ENCODE measurements at places on chromosomes 2 and 18.
A peak's percentile ranks its signal among the peaks of the same experiment; 100 is the strongest.

- DNase-seq, result peak; percentile 19
Observed at GRCh38 chr2:216404010-216404618, 8.2 kb upstream of the SMARCAL1 start.

- DNase-seq, result no peak
Observed at GRCh38 chr2:128423788-128424165, 105.1 kb upstream of the HS6ST1 start.

- no peak for DNase-seq
Observed at GRCh38 chr18:32760391-32760790, 12.4 kb downstream of the KLHL14 start.

GRCh38 chr2:233075966-233076339, 15.8 kb downstream of the INPP5D start:
- peak; percentile 19 for DNase-seq

GRCh38 chr2:231050018-231050901, 6.4 kb upstream of the PSMD1 start:
- DNase-seq, result peak; percentile 16

DNA sequence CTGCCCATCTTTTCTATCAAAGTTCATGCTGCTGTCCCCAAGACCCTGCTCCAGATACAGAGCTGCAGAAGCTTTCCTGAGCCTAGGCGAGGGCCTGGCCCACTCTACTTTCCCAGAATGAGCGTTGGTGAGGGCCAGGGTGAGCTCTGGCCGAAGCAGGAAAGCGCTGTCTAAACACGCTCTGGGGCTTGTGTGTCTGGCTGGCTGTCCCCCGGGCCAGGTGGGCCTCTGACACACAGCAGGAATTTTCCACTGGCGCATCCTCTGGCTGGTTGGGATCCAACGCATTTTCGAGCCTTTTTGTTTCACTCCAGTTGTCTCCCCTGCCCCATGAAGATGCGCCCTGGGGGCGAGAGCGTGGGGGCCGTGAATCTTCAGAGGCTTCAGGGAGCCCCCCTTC, 17.8 kb upstream of the KCNK3 start:
- no peak for DNase-seq

GRCh38 chr2:241072151-241072550, 29.9 kb downstream of the MTERF4 start:
- no peak for DNase-seq

DNA sequence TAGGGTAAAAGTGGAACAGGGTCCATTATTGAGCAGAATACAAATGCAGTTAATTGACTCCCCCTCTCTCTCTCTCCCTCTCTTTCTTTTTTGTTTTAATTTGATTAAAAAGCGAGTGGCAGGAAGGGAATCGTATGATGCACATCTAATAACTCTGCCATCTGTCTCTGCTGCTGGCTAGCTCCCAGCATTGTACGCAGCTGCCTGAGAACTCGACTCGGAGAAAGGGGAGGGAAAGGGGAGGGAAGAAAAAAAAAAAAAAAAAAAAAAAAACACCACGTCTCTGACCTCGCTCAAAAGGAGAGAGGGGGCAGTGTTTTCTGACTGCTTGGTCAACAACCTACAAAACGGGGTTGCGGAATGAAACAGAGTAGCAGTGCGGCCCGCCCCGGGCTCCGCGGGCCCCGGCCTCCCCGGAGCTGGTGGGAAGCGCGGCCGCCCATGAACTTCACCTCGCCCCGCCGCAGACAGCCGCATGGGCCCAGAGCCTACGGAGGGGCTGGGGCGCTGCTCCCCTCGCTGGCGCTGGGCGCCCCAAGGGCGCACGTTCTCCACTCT, 265.7 kb downstream of the TCF4 start:
- DNase-seq, result peak; percentile 85

- DNase-seq, result no peak
Observed at GRCh38 chr18:33757037-33757436, 179.0 kb downstream of the ASXL3 start.

DNA sequence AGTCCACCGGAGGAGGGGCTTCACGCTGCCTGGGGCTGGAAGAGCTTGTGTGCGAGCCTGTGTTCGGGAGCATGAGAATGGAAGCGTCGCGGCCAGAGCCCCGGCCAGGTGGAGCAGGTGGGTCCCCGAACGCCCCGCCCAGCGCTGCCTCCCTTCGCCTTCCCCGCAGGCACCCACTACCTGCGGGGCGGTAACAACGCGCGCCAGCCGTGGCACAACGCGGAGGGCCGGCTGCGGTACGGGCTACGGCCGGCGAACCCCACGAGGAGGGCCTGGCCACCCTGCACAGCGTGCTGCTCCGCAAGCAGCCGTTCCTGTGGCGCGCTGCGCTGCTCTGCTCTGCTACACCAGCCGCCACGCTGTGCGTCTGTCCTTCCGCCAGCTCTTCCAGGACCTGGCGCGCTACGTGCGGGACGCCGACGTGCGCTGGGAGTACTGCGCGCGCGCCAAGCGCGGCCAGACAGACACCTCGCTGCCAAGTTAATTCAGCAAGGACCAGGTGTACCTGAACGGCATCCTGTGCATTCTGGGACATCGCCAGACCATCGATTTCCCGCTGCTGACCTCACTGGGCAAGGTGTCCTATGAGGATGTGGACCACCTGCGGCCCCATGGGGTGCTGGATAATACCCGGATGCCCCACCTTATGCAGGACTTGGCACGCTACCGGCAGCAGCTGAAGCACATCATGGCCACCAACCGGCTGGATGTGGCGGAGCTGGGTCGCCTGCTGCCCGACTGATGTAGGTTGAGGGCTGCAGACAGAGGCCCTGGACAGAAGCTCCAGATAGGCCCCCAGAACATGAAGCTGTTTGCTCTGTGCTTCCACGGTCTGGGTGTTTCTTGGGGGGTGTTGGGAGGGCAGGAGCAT, 200.6 kb downstream of the NAPG start:
- peak; percentile 38 for DNase-seq

GRCh38 chr2:120307482-120307881, 38.5 kb upstream of the INHBB start:
- DNase-seq, result no peak
